ENCODE measurements at places on chromosomes 16 and 17.

GRCh38 chr17:32361270-32361669 is 11.3 kb downstream of the ZNF207 start:
- H3K27me3 ChIP-seq, result no peaks in the 10 kb centered on the region
- no peak overlapping the region for H3K4me3 ChIP-seq
- no peak overlapping the region for H3K27ac ChIP-seq
- H3K4me1 ChIP-seq, result no peaks in the 10 kb centered on the region
- no peak for DNase-seq
- peaks cover 45% of the 10 kb centered on the region for H3K36me3 ChIP-seq

GRCh38 chr17:31427684-31428083 is 36.2 kb downstream of the RAB11FIP4 start:
- H3K4me3 ChIP-seq, result no peak overlapping the region
- no peak overlapping the region for H3K27ac ChIP-seq
- no peaks in the 10 kb centered on the region for H3K27me3 ChIP-seq
- DNase-seq, result no peak
- H3K4me1 ChIP-seq, result peaks cover 3% of the 10 kb centered on the region

DNA sequence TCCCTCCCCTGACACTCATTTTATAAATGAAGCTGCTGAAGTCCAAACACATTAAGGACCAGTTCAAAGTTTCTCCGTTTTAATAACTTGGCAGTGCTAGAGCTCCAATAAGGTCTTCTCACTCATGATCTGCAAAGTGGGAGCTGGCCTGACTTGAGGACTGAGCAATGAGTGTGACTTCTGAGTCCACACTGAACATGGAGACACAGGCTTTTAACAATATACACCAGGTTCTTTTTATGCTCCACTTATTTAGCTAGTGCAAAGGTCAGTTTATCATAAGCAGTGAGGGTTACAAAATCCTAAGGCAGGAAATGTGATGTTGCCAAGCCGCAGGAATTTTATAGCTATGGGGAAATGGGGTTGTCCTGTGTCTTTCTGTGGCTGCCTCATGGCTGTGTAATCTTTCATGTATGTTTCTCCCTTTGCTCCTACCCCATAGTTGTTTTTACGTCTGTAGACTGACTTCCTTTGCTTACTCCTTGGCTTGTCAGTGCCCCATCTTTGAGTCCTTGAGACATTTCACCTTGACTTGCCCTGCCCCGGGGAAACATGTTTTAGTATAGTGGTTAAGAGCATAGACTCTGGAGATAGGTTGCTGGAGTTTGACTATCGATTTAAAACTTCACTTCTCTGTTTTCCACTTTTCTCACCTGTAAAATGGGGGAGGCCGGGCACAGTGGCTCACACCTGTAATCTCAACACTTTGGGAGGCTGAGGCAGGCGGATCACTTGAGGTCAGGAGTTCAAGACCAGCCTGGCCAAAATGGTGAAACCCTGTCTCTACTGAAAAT is 12.2 kb upstream of the MMD start:
- H3K27ac ChIP-seq, result no peak overlapping the region
- DNase-seq, result no peak
- no peaks in the 10 kb centered on the region for H3K27me3 ChIP-seq
- H3K36me3 ChIP-seq, result no peaks in the 10 kb centered on the region

- H3K27me3 ChIP-seq, result no peaks in the 10 kb centered on the region
- H3K27ac ChIP-seq, result no peak overlapping the region
- H3K4me1 ChIP-seq, result no peaks in the 10 kb centered on the region
- no peaks in the 10 kb centered on the region for H3K36me3 ChIP-seq
- no peak overlapping the region for H3K4me3 ChIP-seq
- no peak for DNase-seq
Measured at GRCh38 chr17:69082696-69083095, 22.0 kb upstream of the ABCA9 start.

DNA sequence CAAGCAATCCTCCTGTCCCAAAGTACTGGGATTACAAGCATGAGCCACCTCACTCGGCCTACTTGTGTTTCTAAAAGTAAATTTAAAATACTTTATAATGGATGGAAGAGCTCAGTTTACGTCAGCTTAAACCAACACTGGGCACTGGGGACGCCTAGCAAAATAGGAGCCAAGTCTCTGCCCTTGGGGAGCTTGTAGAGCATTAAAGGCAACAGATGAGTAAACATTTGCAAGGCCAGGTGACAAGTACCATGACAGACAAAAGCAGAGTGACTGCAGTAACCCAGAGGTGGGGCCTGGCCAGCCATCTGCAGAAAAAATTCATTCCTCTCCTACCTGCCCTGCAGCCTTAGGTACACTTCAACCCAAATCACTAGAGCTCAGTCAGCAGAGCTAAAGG is 12.1 kb upstream of the NLK start:
- H3K4me1 ChIP-seq, result no peaks in the 10 kb centered on the region
- H3K27ac ChIP-seq, result no peak overlapping the region
- no peaks in the 10 kb centered on the region for H3K27me3 ChIP-seq
- no peaks in the 10 kb centered on the region for H3K36me3 ChIP-seq
- DNase-seq, result no peak
- H3K4me3 ChIP-seq, result no peak overlapping the region

- H3K27me3 ChIP-seq, result no peaks in the 10 kb centered on the region
- no peak for DNase-seq
- no peaks in the 10 kb centered on the region for H3K36me3 ChIP-seq
- no peak overlapping the region for H3K4me3 ChIP-seq
- no peak overlapping the region for H3K27ac ChIP-seq
Measured at GRCh38 chr17:74691151-74691550, 21.6 kb downstream of the CD300LF start.

GRCh38 chr17:65598746-65599145 is 37.3 kb upstream of the AXIN2 start:
- H3K27me3 ChIP-seq, result no peaks in the 10 kb centered on the region
- H3K4me3 ChIP-seq, result no peak overlapping the region
- no peak for DNase-seq
- H3K4me1 ChIP-seq, result 0 out of 2 replicates have a peak, but pooled peaks cover 7% of the 10 kb centered on the region
- H3K27ac ChIP-seq, result no peak overlapping the region
- H3K36me3 ChIP-seq, result no peaks in the 10 kb centered on the region

DNA sequence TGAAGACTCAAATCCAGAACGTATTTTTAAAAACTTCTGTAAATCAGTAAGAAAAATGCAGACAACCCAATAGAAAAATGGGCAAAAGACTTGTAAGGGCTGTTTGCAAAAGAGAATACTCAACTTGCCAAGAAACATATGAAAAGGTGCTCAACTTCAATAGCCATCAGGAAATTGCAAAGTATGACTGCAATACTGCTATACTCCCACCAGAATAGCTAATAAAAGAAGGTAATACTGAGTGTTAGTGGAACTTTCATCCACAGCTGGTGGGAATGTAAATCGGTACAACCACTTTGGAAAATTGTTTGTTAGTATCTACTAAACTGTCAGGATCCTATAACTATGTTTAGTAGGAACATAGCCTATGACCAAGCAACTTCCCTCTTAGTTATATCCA is 48.1 kb downstream of the TBX4 start:
- no peak overlapping the region for H3K4me3 ChIP-seq
- no peaks in the 10 kb centered on the region for H3K4me1 ChIP-seq
- DNase-seq, result no peak
- H3K27ac ChIP-seq, result no peak overlapping the region

DNA sequence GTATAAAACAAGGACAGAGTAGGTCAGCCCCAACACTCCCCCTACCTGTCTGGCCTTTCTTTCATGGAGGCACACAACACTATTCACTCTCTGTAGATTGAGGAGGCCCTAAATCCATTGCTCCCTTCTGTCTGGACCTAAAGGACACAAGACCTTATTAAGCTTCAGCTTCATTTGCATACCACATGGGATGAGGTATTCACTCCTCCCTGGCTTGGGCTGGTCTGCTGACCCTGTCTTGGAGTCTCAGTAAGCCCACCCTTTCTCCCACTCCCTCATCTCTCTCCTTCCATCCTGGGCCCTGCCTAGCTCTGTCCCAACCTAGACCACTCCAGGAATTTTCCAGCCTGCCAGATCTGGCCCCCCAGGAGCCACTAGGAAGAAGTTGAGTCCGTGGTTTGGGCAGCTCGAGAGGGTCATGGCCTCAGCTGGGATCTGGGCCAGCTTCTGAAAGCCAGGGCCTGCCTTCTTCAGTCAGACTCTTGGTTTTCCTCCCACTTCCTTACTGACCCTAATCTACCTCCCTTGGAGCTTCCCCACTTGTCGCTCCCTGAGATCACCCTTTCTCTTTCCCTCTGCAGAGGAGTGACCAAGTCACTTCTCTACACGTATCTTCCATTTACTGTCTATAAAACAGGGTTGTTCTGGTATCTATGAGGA is 6.5 kb upstream of the LLGL1 start:
- H3K36me3 ChIP-seq, result no peaks in the 10 kb centered on the region
- H3K4me3 ChIP-seq, result no peak overlapping the region
- no peak overlapping the region for H3K27ac ChIP-seq
- no peak for DNase-seq
- H3K27me3 ChIP-seq, result no peaks in the 10 kb centered on the region
- H3K4me1 ChIP-seq, result 0 out of 2 replicates have a peak, but pooled peaks cover 4% of the 10 kb centered on the region

GRCh38 chr16:57036945-57037344 is 47.6 kb downstream of the NLRC5 start:
- H3K4me3 ChIP-seq, result no peak overlapping the region
- no peaks in the 10 kb centered on the region for H3K27me3 ChIP-seq
- no peak overlapping the region for H3K27ac ChIP-seq
- H3K36me3 ChIP-seq, result no peaks in the 10 kb centered on the region
- peaks cover 32% of the 10 kb centered on the region for H3K4me1 ChIP-seq
- no peak for DNase-seq

- DNase-seq, result no peak
- H3K4me3 ChIP-seq, result no peak overlapping the region
- H3K36me3 ChIP-seq, result peaks cover 3% of the 10 kb centered on the region
Measured at GRCh38 chr16:11543661-11544393, 42.9 kb downstream of the LITAF start.

DNA sequence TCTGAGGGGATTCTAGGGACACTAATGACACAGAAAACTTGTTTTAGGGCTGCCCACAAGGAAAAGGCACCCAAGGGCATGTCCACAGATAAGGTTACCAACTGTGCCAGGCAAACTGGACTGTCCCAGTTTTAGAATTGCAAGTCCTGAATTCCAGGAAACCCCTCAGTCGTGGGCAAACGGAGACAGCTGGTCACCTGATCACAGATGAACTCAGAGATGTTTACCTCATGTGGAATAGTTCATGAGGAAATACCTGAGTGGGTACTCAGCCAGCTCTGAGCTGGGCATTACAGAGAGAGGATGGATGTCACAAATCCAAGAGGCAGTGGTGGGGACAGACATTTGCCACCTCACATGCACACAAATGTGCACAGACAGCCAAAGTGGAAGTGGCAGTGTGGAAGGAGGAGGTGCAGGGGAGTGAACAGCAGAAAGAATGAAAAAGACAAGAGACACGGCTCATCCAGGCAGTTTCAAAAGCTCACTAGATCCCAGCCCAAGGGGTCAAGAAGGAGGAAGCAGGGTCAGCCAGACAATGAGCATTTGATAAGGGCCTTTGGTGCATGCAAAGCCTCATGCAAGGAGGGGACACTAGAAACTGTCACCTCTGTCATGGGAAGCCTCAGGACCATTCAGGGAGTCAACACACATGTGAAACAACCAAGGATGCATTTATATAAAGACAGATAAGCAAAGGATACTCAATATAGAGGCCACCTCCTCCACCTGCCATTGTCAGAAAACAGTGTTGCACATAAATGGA is 24.8 kb downstream of the TTLL6 start:
- H3K4me1 ChIP-seq, result peaks cover 6% of the 10 kb centered on the region
- peaks cover under 1% of the 10 kb centered on the region for H3K27me3 ChIP-seq
- H3K4me3 ChIP-seq, result no peak overlapping the region
- no peak for DNase-seq
- H3K27ac ChIP-seq, result no peak overlapping the region

DNA sequence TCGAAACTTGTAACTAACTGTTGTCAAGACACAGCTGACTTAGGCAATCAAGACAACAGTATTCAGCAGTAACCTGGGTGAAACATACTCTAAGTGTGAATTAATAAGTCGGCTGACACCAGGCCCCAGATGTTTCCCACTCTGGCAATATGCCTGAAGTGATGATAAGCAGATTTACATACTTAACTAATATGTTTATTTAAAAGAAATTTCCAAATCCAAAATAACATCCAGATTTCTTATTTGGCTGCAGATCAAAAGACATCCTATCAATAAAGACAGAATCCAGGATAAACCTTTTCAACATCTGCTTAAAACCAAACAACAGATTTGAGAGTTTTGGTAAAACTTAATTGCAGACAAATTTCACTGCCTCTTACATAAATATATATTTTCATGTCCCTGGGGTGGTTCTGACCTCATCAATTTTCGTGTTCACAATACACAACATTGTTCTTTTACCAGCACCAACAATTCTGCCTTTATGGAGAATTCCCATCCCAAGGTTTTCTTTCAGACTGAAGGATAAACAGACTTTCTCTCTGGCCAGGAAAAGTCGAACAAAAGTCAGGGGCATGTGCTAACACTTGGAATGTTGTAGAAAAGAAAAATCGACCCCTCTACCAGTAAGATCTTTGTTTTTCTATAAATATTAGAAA is 45.1 kb upstream of the TOX3 start:
- H3K27ac ChIP-seq, result no peak overlapping the region
- no peak for DNase-seq
- no peak overlapping the region for H3K4me3 ChIP-seq

GRCh38 chr17:9444687-9445086 is 130.9 kb downstream of the STX8 start:
- no peaks in the 10 kb centered on the region for H3K36me3 ChIP-seq
- no peak overlapping the region for H3K27ac ChIP-seq
- H3K4me3 ChIP-seq, result no peak overlapping the region
- H3K27me3 ChIP-seq, result no peaks in the 10 kb centered on the region
- no peaks in the 10 kb centered on the region for H3K4me1 ChIP-seq
